Right renal cortex interstitium (tissue), 3 donors: ENCODE measurements at places on chromosomes 7 and 10.
A peak's percentile ranks its signal among the peaks of the same experiment; 100 is the strongest.

GRCh38 chr7:132526111-132526740 lies 50.0 kb downstream of the PLXNA4 start:
- DNase-seq, result no peak

- DNase-seq, result no peak
Observed at GRCh38 chr10:7311218-7311849, 99.5 kb downstream of the SFMBT2 start.

GRCh38 chr7:20033621-20034400 lies 183.4 kb downstream of the MACC1 start:
- no peak for DNase-seq

DNA sequence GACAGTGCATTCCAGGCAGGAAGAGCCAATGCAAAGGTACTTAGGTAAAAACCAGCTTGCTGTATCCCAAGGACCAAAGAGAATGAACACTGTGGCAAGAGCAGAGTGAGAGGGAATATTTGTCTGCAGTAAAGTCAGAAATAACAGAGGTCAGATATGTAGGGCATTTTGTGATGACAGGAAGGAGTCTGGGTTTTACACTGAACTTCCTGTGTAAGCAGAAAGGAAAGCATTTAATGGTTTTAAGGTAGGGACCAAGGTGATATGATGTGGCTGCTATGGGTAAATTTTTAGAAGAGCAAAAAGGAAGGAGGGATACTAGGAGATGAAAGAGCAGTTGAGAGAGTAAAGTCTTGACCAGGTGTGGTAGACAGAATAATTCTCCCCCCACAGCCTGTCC lies 10.1 kb downstream of the ABCB1 start:
- DNase-seq, result no peak

- no peak for DNase-seq
Observed at GRCh38 chr10:103855424-103855823, at the start of gene SH3PXD2A. Gene SH3PXD2A (minus strand): TSS chr10:103855576. CDS start chr10:103855266, 310 bp downstream.

- no peak for DNase-seq
Observed at GRCh38 chr10:91287276-91287675, 66.8 kb downstream of the PCGF5 start.

DNA sequence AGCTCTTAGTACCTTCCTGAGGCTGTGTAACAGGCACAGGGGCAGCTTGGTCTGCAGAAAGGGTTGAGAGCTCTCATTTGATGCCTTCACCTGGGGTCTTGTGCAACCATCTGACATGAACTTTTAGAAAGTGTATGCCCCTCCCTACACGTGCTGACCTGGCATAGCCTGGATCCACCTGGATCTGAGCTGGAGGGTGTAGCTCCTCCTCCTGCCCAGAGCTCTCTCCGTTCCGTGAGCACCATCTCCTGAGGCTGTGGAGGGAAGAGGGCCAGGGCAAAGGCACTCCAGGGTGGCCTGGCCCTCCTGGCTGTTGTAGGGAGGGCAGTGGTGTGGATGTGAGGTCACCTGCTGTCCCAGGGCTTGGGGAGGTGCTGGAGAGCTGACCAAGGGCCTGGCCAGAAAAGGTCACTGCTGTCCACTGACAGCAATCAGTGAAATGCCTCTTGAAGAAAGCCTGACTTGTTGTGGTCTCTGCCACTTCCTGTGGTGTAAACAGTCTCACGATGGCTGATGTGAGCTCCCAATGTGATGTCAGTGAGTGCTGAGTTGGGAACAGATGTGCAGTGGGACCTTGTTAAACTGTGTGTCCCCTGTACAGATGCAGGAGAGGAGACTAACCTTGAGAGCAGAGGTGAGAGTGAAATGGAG lies 23.0 kb downstream of the AMZ1 start:
- DNase-seq, result no peak

DNA sequence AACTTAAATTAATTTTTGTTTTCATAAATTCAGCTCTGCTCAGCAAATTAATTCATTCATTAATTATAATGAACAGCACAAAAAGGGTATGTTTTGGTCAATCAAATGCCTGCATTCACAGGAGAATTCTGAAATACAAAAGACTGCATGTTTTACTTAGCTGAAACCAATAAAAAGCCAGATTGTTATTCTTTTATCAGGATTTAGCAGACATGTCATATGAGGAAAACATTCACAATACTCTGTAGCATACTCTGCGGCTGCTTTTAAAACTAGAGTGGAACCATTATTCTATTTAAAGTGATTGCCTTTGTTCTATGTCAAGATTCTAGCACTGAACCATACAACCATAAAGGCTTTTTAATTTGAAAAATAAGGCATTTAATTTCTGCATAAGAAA lies 19.1 kb downstream of the CTTNBP2 start:
- DNase-seq, result no peak

- no peak for DNase-seq
Observed at GRCh38 chr10:103685880-103686669, 169.3 kb downstream of the SH3PXD2A start.

GRCh38 chr10:104274762-104275721 lies 6.1 kb downstream of the GSTO2 start:
- DNase-seq, result no peak

DNA sequence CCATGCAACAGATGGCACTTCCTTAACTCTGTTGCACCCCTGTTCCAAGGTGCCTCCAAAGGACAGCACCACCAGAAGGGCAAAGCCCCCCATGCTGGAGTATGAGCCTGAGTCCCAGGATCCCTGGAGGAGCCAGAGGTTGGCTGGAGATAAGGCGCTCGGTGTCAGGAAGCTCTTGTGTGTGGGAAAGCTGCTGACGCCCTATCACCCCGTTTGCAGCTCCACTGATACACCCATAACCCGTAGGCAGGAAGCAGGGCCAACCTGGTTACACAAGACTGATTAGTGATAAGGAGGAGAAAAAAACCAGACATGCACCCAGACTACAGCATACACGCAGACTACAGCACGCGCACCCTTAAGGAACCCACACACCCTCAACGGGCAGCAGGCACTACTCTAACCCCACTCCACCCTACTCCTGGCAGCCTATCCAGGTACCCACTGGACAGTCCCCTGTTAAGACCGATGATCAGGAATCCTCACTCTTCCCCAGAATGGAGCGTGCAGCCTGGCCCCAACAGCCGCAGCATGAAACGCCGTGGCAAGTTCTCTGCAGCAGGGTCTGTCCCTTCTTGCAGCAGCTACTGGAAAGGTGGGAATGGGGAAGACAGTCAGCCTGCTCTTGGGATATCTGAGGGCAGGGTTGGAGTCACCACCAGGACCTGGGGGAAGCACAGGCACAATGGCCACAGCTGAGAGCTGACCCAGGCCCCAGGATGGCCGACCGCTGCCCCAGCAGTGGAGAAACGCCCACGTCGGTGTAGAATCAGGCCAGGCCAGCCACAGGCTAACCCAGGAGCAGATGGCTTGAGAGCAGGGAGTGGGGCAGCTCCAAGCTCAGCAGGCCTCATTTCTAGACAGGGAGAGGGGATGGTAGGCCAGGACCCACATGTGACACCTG lies 38.3 kb upstream of the TUBB8 start:
- no peak for DNase-seq

GRCh38 chr7:43204081-43204480 lies 91.6 kb downstream of the HECW1 start:
- DNase-seq, result no peak

- no peak for DNase-seq
Observed at GRCh38 chr7:3914051-3914775, 613.2 kb downstream of the SDK1 start.

DNA sequence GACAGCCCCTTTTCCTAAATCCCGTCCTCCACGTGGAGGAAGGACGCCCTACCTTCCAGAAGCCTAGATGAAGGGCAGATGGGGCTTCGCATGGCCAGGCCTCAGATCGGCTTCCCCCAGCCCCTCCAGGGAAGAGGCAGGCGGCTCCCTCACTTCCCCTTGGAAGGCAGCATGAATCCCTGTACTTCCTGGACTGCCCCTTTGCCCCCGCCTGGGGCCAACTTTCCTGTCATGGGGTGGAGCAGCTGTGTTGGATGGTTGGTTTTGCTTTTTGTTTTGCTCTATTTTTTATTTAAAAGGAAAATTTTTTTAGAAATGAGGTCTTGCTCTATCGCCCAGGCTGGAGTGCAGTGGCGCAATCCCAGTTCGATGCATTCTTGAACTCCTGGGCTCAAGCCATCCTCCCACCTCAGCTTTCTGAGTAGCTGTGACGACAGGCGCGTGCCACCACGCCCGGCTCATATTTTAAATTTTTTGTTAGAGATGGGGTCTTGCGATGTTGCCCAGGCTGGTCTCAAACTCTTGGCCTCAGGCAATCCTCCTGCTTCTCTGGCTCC lies 27.2 kb downstream of the GTF2IRD1 start:
- no peak for DNase-seq

DNA sequence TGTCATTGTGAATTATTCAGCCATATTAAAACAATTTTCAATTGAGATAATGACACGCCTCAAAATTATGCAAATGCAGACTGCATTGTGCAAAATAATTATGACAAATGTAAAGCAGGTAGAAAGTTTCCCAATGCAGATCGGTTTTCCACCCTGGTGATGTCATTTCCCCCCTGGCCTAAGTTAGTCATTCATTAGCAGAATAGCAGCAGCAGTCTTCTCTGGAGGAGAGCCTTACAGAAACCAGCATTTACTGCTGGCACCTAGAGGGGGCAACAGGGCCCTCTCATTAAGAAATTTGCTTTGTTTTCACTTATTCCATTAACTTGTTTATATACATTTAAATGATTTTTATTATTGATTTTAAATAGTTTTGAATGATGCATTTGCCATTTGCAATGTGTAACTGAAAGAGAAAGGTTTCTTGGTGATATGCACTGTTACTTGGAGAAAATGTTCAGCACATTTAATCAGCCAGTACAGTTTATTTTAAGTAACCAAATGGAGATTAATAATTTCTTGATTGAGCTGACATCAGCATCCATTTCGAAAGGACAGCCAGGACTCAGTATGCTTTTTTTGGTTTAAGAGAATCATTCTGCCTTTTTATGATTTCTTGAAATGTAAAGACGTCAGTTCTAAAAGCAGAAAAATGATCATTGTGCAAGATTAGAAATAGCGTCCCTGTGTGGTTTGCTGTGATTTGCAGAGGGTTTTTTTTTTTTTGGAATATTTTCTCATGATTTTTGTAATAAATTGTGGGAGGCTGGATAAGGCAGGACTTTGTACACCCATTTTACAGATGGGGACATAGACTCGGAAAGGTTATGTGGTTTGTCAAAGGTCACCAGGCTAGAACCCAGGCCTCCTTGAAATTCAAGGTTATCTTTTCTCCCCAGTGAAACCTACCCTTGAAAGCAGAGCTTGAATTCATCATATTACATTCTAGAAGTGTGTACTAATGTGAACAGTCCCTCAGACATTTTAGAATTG lies 3.5 kb downstream of the ARID5B start:
- peak; percentile 56 for DNase-seq

DNA sequence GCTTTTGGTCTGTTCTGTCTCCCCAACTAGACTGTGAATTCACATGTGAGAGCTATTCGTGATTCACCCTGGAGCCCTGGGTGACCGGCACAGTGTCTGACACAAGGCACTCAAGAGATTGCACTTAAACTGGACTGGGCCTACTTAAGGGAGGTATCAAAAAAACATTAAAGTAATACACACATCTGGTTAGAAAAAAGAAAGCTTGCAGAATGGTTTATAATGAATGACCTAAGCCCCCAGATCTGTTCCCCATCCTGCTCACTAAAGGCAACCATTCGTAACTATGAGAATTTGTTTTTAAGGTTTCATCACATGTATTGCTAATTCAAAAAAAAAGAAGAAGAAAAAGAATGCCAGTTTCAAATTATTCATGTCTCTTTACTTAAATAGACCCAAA lies 74.5 kb downstream of the DGKI start:
- DNase-seq, result no peak
